COR-L47 (cell line): ENCODE measurements at places on chromosomes 12 and 14.
A peak's percentile ranks its signal among the peaks of the same experiment; 100 is the strongest.

DNA sequence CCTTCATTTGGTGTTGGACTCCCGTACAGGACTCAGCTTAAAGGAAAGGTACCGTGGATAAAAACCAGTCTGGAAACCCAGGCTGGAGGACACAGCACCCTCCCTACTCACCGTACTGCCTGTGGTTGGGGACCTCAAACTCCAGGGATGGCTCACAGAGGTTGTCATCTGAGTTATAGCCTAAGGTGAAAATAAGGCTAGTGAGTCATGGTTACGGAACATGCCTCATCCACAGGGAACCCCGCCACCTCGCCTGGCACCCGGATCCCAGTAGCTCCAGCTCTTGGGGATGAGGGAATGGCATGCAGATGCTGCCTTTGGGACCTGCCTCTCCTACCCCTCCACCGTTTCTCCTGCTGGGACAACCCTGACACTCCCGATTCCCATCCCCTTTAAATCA is 36.8 kb upstream of the GPR68 start:
- no peak for DNase-seq

GRCh38 chr14:54629635-54630360 is 62.9 kb downstream of the SAMD4A start:
- DNase-seq = no peak

- DNase-seq = no peak
These were observed 168.1 kb downstream of the SLC38A4 start for GRCh38 chr12:46657453-46658411.

DNA sequence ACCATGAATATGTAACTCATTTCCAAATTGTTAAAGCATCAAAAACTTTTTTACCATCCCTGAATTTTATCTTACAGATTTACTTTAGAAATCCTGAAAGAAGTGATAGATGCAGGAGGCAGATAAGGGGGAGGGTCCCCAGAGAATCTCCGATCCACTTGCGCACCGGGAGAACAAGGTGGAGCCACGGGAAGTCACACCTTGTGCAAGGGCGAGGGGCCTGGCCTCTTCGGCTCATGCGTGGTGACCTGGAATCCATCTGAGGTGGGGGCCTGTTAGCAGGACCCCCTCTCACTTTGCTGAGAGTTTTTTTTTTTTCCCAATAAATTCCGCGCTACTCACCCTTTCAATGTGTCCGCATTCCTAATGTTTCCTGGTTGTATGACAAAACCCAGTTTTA is 80.2 kb upstream of the CDKN3 start:
- no peak for DNase-seq

DNA sequence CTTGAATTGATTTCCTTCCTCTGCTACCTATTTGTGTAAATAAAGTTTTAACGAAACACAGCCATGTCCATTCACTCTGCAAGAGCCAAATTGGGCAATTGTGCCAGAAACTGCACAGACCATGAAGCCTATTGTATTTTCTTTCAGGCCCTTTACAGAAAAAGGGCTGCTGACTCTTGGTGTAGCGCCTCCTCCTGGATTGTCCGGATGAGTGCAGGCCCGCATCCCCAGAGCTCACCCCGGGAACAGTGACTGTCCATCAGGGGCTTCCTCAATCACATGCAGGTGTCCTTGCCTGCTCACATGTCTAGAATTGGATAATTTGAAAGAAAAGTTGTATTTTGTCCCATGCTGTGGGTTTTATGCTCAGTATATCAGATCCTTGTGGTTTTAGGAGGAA is 1282.2 kb downstream of the AACS start:
- DNase-seq = no peak

DNA sequence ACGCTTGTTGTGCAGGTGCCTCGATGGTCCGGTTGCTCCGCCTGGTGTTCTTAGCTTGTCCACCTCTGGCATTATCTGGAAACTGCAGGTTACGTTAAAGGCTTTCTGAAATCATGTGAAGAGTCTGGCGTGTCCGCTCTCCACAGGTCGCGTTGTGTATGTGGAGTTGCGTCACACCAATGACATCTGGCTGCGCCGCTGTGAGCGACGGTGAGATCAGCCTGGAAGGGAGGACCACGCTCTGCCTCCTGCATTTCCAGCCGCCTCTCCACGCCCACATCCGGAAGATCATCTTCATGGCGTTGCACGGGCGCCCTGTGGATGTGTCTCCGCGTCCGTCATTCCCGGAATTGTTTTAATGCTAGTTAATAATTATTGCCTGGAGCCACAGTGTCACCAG is 50.6 kb upstream of the GALNT9 start:
- DNase-seq = no peak

- no peak for DNase-seq
These were observed 110.9 kb downstream of the FSCB start for GRCh38 chr14:44396226-44396625.

GRCh38 chr14:49679271-49679670 is 8.7 kb downstream of the POLE2 start:
- no peak for DNase-seq

- DNase-seq = no peak
These were observed 80.3 kb downstream of the NKX2-1 start for GRCh38 chr14:36439766-36440165.

DNA sequence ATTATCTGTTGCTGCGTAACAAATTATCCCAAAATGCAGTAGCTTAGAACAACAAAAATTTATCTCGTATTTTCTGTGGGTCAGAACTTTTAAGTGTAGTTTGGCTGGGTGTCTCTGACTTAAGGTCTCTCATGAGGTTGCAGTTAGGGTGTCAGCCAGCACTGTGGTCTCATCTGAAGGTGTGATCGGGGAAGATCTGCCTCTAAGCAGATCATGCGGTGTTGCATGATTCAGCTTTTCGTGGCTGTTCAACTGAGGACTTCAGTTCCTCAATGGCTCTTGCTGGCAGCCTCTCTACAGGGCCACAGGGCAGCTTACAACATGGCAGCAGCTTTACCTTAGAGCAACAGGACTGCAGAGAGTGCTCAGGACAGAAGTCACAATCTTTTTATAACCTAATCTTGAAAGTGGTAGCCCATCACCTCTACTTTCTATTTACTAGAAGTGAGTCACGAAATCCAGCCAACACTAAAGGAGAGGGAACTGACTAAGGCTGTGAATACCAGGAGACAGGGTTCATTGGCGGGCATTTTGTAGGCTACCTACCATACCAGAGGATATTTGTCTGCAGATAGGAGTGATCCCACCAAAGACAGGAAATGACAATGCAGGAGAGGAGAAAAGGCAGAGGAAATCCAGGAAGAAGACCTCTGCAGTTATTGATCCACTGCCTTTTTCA is 1.8 kb upstream of the TMPRSS12 start:
- DNase-seq = no peak

GRCh38 chr14:88951370-88951769 is 126.9 kb downstream of the TTC8 start:
- no peak for DNase-seq

DNA sequence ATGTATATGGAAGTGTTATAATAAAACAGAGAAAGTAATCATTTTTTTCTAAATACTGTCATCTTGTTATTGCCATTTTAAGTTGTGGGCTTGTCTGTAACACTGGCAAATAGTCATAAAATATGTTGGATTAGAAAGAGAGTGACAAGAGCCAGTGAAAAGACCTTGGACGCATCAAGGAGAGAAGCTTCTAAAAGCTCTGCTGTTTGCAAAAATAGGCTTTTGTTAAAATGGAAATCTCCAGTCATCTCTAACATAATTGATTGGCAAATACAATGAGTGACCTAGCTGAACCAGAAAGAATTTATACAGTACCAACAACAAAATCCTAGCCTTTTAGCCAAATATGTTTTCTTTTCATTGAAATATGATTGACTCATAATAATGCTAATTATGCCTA is 245.8 kb upstream of the RMST start:
- DNase-seq = no peak

DNA sequence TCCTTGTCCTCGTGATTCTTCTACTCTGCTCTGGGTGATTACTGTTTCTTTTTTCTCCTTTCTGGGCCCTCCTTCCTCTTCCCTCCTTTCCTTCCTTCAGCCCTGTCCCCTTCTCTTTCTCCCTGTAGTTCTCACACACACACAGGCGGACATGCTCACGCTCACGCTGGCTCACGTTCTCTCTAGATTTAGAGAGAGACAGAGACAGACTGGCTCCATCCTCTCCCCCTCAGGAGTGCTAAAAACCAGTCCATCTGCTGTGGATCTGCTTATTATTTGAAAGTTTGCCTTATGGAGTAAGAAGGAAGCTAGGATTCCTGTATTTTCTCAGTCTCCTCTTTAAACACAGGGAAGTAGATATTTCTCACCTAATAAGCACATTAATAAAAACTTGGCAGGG is 48.1 kb downstream of the KCNA1 start:
- no peak for DNase-seq

DNA sequence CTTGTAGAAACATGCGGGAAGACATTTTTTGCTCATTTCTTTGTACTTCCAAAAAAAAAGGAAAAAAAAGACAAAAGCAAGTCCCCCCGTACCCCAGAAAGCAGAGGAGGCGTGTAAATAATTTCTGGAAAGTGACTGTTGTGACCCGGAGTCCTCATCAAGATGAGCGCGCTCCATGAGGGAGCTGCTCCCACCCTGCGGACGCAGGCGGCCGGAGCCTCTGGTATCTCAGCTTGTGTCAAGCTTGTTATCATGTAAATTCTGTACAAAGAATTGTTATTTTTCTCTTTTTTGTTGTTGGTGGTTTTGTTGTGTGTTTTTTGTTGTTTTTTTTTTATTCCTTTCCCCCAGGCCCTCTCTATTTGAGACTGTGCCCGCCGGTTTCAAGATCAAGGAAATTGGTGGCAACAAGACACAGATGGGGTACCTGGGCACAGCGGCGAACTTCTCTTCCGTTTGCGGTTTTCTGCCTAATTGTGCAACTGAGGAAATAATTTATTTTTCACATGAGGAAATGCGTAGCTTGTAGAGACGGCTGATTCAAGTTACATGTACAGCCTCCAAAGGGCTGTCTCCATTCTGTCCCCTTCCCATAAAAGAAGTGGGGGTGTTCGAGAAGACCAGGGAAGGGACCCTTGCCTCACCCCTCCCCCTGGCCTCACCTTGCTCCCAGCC is 27.0 kb downstream of the HPD start:
- no peak for DNase-seq

DNA sequence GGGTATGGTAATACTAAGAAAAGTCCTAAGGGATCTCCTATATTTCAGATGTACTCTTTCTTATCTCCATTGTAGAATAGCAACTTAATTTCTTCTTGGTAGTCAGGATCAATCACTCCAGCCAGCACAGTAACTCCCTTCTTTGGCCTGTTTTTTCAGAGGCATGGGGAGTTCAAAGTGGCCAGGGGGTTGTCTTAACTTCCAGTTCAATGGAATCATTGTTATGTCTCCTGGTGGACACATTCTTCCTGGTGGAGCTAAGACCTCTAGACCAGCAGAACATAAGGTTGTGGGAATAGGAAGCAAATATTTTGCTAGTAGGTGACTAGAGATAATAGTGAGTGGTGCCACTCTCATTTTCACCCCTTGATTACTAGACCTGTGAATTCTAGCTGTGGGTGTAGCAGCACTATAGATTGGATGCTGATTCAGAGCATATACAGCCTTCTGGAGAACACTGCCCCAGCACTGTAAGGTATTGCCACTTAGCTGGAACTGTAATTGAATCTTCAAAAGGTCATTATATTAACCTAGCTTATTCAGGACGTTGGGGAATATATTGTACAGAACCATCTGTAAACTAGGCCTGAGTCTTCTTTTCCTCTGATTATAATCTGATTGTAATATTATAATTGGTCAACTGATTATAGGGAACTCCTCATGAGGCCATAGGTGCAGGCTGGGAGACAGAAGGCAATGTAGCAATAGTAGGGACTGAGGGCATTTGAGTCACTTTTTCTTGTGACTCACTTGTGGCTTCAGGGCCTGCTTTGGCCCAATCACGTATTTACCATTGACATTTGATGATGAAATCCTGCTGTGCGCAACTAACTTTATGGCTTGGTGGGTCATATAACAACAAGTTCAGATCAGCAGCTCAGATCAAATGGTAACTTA is 60.2 kb upstream of the ATP2B1 start:
- DNase-seq = no peak

DNA sequence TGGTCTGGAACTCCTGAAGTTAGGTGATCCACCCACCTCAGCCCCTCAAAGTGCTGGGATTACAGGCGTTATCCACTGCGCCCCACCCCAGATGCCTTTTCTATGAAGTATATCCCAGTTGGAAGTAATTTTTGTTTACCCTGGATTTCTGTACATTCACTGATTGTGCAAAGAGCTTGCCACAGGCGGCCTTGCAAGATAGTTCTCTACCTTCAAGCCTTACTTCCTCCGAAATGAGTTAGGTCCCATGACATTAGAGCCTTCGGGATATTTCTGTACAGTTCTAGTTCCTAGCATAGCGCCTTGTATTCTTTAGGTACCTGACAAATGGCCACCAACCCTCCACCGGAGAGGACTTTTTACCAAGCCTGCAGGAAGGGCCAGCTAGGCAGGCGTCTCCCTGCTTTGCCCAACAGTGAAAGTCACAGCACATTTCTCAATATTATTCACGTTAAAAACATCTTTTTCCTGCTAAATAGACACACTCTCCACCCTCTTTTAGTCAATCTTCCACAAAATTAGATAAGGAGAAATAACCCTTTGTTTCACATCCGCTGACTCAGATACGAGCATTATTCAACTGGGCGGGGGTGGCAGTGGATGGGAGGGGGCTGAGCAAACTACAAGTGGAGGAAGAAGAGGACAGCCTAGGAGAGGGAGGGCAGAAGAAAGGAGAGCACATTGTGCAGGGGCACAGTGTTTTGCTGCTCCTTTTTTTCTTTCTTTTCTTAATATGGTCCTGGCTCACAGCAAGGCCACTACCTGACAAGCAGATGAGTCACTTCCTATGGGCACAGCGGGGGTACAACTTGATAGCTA is 40.0 kb upstream of the CAPRIN2 start:
- peak; percentile 15 for DNase-seq

GRCh38 chr12:91685917-91686316 is 459.7 kb downstream of the BTG1 start:
- DNase-seq = no peak

GRCh38 chr12:111154147-111154834 is 214.6 kb downstream of the PHETA1 start:
- DNase-seq = no peak

DNA sequence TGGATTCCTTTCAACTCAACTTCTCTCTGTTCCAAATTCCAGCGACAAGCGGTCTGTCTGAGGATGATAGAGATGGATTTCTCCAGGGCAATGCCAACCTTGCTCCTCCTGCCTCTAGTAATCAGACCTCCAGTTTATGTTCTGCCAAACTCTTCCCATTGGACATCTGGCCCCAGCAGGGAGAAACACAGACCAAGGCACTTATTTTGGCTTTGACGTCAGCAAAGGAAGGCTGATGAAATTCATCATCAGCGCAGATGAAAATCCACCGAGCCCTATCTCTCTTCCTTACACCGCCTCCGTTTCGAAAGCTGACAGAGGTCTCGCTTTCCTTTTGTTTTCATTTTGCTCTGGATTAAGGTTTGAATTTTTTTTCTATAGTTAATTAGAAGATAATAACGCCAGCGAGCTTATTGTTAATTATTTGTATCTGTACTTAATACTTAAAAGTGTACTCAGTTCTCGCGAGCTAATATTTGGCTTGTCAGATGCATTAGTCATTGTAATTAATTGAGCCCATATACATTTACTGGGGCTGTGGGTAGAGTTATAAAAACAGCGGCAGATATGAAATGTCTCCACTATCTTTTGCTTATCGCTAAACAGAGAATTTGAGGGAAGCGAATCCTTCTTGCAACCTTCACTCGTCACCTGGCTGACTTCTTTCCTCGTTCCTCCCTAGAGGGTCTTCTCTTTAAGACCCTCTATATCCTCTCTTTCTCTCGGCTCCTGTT is 35.9 kb upstream of the MED13L start:
- DNase-seq = no peak
